Stimulated activated CD8-positive, alpha-beta memory T cell treated with anti-CD3 and anti-CD28 coated beads, Interleukin-4, amount 100 ng/mL, for 24 hours (primary cell): ENCODE measurements at places on chromosomes 11 and 22.

DNA sequence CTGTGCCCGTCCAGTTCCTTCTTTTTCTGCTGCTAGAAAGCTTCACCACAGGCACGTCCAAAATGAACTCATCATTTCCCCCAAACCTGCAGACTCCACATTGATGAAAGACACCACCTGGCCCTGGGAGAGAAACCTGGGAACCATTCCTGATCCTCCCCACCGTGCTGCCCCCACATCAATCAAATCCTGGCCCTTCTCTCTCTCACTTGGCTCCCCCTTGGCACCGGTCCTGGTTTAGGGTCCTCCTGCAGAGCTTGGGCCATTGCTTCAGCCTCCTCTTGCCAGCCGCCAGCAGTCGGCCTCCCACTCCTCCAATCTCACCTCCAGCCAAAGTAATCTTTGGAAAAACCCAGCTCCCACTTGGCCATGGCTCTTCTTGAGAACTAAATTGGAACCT lies 38.5 kb downstream of the RIBC2 start:
- DNase-seq, result no peak

DNA sequence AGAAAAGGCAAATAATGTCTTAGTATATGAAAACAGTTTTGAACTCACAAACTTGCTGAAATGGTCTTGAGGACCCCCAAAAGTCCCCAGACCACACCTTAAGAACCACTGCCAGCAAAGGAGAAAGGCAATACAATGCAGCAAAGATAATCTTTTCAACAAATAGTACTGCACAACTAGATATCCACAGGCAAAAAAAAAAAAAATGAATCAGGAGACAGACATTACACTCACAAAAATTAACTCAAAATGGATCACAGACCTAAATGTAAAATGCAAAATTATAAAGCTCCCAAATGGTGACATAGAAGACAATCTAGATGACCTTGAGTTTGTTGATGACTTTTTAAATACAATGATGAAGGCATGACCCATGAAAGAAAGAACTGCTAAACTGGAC lies 8.3 kb downstream of the PICALM start:
- DNase-seq, result no peak

DNA sequence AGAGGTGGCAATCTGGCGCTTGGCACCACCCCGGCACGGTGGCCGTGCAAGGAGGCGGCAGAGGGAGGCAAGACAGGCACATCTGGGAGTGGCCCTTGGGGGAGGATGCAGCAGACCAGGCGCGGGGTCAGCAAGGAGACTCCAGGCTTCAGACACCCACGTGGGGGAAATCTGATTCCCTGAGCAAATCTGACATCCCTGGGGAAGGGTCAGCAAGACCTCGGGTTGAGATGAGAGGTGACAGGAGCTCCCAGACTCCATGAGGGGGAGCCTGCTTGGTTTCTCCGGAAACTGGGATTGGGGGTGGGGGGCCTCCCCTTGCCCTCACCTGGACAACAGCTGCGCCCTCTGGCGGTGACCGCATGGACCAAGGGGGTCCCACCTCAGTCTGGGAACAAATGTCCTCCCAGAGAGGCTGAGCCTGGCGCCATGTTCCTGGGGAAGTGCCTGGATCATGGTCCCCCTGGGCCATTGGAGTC lies 4.0 kb upstream of the RCOR2 start:
- DNase-seq, result no peak

GRCh38 chr22:21989049-21989448 lies 6.5 kb upstream of the TOP3B start:
- no peak for DNase-seq

DNA sequence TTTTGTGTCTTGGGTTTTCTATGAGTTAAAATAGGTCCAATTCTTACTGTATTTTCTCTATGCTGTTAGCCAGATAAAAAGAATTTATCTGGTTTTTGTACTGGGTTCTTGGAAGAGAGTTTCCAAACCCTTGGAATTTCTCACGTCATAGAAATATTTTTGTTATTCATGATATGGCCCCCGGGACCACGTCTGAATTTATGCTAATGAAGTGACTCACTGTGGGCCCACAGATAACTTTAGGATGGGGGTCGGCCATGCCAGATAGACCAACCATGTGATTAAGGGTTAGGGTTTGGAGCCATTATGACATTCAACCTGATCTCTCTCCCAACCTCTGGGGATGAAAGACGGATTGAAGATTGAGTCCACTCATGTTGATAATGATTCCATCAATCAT lies 35.6 kb upstream of the DDI1 start:
- no peak for DNase-seq

- no peak for DNase-seq
Observed at GRCh38 chr22:46044621-46045458, 67.9 kb upstream of the WNT7B start.

DNA sequence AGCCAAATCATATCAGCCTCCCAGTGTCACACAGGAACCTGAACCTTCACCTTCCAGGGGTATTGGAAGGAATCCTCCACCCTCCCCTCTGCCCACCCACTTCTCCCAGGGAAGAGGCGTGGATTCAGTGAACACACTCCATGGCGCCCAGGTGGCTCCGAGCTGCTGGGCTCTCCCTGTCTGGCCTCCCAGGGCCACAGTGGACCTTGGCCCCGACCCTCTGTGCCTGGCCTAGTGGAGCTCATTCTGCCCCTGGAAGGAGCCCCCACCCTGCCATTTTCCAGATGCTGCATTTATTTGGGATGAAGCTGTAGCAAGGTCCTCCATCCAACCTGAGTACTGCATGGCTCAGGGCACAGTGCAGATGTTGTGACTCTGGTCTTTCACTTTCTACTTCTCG lies 1340.1 kb downstream of the TBC1D22A start:
- no peak for DNase-seq

DNA sequence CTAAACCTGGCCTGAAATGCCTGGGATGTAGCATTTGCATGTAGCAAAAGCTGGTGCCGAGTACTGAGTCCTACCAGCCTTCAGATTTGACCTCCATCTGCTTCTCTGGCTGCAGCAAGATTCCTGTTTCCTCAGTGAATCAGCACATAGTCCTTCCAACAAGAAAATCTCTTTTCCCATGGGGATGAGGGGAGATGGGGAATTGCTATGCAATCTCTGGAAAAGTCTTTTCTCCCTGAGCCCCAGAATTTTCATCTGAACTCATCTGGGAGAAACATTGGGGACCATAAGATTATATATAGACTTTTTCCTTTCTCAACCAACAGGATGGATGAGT lies 32.0 kb upstream of the YWHAH start:
- DNase-seq, result no peak

DNA sequence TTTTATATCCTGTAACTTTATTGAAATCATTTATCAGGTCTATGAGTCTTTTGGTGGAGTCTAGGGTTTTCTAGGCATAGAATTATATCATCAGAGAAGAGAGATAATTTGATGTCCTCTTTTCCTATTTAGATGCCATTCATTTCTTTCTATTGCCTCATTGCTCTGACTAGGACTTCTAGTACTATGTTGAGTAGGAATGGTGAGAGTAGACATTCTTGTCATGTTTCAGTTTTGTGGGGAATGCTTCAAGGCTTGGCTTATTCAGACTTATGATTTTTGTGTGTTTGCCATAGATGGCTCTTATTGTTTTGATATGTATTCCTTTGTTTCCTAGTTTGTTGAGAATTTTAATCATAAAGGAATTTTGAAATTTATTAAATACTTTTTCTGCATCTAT lies 1078.3 kb downstream of the FAM181B start:
- DNase-seq, result no peak

DNA sequence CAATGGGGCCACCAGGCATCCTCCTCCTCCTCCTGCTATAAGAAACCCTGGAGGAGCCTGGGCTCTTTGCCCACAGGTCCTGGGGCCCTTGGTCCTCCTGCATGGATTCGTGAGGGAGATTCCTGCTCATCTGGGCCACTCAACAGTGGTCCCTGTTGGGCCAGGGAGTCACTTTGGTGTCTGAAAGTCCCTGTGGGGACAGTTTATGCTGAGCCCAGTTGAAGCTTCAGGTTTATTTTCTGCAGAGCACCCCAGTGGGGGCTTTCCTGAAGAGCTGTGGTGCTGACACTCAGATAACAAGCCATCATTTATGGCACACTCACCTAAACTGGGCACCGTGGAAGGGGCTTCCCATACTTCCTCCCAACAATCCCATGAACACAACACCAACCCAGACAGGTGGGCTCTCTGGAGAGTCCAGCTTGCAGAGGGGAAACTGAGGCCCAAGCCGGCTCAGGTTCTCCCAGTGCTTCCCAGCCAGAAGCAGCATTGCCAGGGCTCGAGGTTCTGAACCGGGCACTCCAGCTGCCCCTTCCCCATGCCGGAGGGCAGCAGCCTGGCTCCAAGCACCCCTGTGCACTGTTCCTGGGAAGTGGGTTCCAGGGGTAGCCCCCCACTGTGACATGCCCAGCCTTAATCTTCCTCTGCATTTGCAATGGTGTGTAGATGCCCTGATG lies 91.3 kb downstream of the MYEOV start:
- DNase-seq, result no peak

DNA sequence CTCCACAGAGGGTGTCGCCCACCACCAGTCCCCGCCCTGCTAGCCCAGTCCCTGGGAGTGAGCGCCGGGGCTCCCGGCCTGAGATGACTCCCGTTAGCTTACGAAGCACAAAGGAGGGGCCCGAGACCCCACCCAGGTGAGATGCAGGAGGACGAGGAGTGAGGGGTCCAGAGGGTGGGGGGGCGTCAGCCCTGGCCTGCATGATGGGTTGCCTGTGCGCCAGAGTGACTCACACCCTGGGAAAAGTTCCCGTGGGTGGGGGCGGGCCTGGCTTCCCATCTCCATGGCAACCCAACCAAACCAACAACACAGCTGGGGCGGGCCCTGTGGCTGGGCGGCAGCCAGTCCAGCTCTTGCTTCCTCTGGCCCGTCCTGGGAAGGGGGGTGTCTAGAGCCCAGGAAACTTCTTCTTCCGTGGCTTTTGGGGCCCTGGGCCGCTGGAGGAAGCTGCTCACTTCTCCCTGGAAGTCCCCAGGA lies 4.5 kb downstream of the GAS2L1 start:
- peak; percentile 47 for DNase-seq

- DNase-seq, result no peak
Observed at GRCh38 chr11:27153136-27153535, 112.5 kb downstream of the BBOX1 start.

DNA sequence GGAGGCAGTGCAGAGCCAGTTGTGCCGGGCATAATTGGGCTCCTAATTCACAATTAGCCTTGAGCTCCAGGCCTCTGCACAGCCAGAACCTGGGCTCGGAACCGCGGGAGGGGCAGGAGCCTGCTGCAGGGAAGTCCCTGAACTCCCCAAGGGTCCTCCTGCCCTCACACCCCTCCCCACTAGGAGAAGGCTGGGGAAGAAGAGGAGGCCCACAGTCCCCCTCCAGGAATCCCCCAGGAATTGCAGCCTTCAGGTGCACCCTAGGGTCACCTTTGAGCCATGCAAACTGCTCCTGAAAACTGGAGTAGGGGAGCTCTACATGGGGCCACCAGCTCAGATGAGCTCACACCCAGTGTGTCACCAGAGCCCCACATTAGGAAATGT lies 93.8 kb upstream of the LMO1 start:
- no peak for DNase-seq

DNA sequence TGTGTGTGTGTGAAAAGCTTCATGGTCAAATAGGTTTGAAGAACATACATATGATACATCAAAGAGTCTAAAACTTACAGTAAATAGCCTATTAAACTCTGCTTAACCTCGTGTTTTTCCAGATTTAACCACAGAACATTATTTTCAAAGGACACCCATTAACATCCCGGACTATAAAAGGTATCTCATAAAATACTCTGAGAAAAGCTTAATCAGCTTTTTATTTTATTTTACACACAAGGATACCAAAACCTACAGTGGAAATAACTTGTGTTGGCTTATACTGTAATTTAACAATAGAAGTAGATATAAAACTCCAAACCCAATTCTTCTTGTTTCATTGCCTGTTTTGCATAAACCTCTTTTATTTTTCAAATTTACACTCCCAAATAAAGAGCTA lies 49.8 kb upstream of the CHRNA10 start:
- no peak for DNase-seq

GRCh38 chr11:124938206-124938765 lies 2.4 kb upstream of the HEPACAM start:
- no peak for DNase-seq

GRCh38 chr11:1762537-1763302 lies 1.0 kb downstream of the CTSD start:
- no peak for DNase-seq

- DNase-seq, result no peak
Observed at GRCh38 chr11:107218123-107219013, 200.1 kb upstream of the GUCY1A2 start.

DNA sequence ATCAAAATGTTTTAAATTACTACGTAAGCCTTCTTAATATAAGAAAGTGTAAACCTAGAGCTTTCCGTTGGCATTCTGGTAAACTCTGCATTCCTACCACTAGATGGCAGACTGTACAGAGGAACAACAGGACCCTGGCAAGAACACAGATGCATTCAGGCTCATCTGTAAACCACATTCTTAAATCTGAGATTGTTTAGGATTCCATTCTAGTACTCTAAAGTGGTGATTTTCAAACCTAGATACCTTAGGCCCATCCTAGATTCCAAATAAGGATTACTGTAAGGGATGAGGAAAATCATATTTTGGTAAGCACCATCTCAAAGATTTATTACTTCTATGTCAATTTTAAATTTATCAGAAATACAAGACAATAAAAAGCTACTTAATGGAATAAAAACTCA lies 26.9 kb downstream of the PICALM start:
- DNase-seq, result no peak

- no peak for DNase-seq
Observed at GRCh38 chr11:45075952-45076351, 70.5 kb upstream of the PRDM11 start.

DNA sequence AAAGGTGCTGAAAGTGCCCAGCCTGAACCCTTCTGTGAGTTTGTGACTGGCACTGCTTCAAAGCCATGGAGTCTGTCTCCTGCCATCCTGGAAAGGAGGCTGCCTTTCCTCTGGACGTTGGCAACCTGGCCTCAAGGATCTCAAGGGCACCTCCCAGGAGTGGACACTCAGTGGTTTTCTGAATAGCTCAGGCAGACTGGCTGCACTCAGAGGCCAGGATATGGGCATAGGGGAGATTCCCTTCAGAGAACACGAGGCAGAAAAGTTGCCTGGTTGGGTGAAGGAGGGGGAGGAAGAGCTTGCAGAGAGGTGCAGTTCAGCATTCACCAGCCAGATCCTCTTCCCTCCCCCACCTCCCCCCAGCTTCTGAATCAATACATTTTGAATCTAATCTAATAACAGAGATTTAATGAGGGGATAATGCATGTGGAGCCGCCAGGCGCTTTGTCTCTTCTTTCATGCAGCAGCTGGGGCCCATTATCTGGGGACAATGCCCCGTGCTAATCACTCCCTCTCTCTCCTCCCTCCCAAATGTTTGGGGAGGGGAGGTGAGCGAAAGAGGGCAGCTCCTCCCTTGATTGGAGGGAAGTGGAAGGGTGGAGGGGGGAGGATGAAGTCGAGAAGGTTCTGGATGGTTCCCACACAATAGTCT lies 17.7 kb downstream of the HTR3A start:
- no peak for DNase-seq

DNA sequence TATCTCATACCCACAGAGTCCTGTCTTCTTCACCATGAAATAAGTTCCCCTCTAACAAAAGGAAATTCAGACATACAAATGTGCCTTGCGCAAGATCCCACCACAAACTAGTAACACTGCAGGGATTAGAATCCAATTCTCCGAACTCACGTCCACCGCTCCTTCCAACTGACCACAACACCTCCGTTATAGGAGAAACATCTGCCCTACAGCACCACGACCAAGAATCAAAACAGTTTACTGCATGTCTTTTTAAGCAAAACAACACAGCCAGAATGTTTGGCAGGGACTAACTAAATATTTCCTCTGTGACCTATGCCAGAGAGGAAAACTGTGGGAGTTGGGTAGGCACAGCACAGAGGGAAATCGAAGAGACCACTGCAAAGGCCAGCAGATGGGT lies 72.7 kb upstream of the AKIP1 start:
- DNase-seq, result no peak
